ENCODE measurements at places on chromosomes 5 and 9.

DNA sequence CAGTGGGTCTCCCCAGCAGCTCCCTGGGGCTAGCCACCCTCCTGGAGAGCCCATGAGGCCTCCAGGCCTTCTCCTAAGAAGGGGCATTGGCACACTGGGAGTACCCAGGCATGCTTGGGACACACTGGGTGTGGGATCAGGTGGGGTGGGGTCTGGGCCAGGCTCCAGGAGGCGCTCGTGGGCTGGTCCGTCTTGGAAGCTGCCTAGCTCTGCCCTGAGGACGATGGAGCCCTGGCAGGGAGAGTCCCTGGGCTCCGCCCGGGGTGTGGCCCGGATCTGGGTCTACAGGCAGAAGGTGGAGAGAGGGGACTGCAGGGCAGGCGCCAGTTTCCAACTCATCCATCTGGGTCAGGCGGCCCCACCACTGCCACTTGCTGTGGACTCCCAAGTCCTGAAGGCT lies 2.4 kb downstream of the PRRX2 start:
- DNase-seq: no peak

- DNase-seq: no peak
Observed at GRCh38 chr5:1251678-1252580, 26.7 kb downstream of the SLC6A18 start.

GRCh38 chr5:150461231-150461630 lies 11.7 kb upstream of the RPS14 start:
- peak; percentile 87 for DNase-seq

- no peak for DNase-seq
Observed at GRCh38 chr9:73548201-73548600, 396.5 kb downstream of the ANXA1 start.

DNA sequence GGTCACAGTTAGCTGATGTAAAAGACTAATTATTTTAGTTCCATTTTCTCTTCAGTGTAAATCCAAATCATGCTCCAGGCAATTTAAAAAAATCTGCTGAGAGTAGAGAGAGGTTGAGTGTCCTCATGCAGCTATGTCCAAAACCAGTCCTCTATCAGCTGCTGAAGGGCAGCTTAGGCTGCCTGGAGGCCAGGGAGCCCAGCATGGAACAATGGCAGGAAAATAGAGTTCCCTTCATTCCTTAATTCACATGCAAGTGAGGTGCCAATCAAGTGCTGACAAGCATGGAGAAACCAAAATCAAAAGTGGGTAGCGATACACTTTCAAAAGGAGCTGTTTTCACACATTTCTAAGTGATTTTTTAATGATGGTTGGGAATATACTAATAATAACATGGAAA lies 78.3 kb upstream of the POU5F2 start:
- DNase-seq: no peak

GRCh38 chr9:114098021-114098935 lies 814 bp downstream of the KIF12 start:
- DNase-seq: no peak

GRCh38 chr9:105332471-105332870 lies 88.0 kb downstream of the SLC44A1 start:
- DNase-seq: no peak

GRCh38 chr5:113510836-113511451 lies 2.5 kb upstream of the YTHDC2 start:
- no peak for DNase-seq

GRCh38 chr5:84228266-84228665 lies 156.4 kb downstream of the EDIL3 start:
- DNase-seq: no peak

DNA sequence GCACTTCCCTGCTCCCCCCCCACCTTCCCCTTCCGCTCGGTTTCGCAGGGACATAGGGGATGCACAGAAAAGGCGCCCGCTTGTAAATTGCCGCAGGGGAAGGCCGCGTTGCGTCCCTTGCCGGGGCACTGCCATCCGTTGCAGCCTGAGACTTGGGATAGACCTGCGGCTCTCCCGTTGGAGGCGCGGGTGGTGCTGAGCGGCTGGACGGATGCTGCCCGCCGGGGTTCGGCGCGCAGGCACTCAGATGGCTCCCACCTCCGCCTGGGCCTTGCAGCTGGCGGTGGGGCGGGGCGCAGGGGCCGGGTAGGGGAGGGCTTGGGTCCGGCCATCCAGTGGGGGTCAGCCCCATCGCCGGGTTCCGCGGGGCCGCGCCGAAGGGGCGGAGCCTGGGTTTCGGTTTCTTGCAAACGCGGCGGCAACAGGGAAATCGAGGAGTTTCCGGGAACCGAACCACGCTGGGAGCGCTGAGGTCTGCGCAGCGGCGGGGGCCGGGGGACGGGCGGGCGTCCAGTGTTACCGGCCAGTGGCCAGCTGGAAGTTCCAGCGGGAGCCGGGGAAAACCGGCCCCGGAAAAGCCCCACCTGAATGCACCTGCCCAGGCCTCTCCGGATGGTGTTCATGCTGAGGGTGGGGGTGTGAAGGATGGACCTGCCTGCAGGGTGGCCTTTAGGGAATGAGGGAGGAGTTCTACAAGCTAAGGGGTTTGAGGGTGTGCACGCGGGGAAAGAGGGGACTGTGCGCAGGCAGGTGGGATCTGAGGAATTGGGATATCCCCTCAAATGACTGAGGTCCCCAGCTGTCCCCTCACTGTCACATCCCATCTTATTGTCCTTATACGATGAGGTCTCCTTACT lies 6.3 kb upstream of the IRF1 start:
- no peak for DNase-seq

- DNase-seq: no peak
Observed at GRCh38 chr9:124960409-124960752, 19.5 kb upstream of the GOLGA1 start.

- no peak for DNase-seq
Observed at GRCh38 chr9:136808075-136808805, 492 bp downstream of the RABL6 start.

GRCh38 chr9:71249729-71250317 lies 128.4 kb upstream of the TRPM3 start:
- DNase-seq: peak; percentile 56

DNA sequence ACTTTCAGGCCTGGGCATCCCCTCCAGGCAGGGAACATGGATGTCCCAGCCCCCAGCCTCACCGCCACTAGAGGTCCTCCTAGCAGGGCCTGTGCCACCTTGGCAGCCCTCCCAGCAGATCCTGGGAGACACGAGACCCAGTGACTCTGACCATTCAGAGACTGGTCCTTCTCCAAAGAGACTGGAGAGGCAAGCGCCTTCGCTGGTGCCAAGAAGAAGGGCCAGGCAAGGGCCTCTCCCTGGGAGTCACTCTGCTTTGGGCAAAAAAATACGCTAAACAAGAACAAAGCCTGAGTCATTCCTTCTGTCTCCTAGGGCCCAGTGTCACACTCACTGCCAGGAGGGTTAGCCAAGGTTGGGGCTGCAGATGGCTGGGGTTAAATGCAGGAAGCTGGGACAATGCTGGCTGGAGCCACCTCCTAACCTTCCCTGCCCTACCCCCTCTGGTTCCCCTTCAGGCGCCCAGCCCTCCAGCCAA lies 35.3 kb upstream of the SMIM23 start:
- no peak for DNase-seq

GRCh38 chr9:73152953-73153352 lies 1.3 kb downstream of the ANXA1 start:
- no peak for DNase-seq

DNA sequence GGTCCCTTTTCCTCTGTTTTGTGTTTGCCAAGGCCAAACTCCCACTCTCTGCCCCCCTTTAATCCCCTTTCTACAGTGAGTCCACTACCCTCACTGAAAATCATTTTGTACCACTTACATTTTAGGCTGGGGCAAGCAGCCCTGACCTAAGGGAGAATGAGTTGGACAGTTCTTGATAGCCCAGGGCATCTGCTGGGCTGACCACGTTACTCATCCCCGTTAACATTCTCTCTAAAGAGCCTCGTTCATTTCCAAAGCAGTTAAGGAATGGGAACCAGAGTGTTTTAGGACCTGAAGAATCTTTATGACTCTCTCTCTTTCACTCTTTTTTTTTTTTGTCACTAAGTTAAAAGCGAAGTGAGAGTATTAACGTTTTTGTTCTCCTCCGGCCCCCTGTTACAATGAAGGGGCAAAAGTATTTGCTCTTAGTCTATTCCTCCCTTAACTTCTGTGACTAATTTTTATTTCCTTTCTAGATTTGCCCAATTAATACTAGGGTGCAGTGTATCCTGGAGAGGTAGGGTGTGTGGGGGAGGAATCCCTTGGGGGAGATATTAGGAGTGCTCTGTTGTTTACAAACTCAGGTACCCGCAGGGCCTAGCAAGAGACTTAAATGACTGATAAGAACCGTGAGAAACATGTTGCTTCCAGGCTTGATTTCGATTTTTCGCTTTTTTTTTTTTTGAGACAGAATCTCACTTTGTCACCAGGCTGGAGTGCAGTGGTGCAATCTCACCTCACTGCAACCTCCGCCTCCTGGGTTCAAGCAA lies 14.7 kb downstream of the GM2A start:
- DNase-seq: no peak

GRCh38 chr5:126682856-126683255 lies 82.1 kb downstream of the PHAX start:
- DNase-seq: no peak

GRCh38 chr9:15253197-15253596 lies 53.8 kb downstream of the TTC39B start:
- no peak for DNase-seq

DNA sequence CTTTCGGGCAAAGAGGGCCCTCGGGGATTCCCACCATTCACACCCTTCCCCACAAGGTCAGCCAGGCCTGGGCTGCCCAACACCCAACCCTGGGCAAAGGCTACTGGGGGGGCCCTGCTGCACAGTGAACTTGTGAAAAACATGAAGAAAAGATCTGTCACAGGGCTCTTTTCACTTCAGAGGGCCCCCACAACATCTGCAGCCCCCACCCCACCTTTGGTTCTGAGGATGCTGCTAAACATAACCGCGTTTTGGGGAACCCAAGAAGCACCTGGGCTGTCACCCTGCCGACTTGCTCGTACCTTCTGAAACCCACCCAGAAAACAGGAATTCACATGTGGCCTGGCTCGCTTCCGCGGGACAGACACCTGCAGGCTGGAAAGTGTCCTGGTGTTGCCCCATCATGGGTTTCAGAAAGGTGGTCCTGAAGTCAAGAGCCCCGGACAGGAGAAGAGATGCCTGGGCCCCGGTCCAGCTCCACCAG lies 29.3 kb downstream of the B4GALT1 start:
- no peak for DNase-seq

GRCh38 chr9:31837211-31837610 lies 547.2 kb upstream of the ACO1 start:
- no peak for DNase-seq

DNA sequence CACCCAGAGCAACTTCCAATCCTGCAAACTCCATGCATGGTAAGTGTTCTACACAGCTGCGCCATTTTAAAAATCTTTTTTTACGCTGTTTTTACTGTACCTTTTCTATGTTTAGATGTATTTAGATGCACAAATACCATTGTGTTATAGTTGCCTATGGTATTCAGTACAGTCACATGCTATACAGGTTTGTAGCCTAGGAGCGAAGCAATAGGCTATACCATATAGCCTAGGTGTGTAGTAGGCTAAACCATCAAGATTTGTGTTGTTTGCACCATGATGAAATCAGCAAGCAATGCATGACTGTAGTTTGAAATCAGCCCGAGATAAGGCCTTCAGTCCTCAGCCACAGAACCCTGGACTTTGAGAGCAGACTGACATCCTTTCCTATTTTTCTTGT lies 101.2 kb downstream of the LIX1 start:
- no peak for DNase-seq

DNA sequence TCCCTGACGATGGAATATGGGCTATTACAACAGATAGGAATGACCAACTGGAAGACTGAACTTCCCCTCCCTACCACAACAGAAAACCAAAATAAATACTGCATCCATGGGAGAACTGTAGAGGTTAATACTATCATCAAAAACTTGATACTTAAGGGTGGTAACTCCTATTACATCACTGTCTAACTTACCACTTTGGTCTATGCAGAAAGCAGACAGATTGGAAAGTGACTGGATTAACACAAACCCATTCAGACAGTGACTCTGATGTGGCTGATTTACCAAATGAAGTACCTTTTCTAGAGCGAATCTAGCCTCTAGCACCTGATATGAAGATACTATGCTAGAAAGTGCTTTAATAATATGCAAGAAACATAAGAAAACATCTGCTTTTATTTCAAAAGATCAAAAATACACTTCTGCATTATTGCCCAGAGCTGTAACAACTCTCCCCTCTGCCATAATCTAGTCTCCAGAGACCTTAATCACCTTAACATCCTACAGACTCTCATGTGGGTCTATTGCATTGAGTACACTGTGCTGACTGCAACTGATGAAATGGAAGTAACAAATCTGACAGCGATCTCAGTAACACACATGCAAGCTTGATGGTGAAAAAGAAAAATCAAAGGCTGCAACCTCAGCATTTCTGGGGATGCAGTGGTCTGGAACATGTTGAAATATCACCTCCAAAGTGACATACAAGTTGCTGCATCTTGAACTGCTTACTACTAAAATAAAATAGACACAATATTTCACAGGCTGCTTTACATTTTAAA lies 62.7 kb downstream of the EPB41L4A start:
- no peak for DNase-seq

DNA sequence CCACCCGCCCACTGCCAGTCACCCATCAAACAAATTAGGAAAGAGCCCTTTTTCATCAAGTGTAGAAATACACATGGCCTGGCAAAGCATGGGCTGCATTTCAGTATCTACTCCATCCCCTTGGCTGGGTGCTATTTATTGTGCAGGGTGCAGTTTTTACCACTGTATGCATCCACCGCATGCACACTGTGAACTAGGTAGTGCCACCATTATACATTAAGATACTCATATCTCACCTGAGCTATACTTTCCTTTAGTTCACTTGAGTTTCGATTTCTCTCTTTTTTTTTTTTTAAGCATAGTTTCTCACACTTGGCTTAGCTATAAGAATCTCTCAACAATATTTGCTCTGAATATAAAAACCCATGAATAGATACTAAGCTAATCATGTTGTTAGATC lies 49.4 kb downstream of the JMY start:
- DNase-seq: no peak

DNA sequence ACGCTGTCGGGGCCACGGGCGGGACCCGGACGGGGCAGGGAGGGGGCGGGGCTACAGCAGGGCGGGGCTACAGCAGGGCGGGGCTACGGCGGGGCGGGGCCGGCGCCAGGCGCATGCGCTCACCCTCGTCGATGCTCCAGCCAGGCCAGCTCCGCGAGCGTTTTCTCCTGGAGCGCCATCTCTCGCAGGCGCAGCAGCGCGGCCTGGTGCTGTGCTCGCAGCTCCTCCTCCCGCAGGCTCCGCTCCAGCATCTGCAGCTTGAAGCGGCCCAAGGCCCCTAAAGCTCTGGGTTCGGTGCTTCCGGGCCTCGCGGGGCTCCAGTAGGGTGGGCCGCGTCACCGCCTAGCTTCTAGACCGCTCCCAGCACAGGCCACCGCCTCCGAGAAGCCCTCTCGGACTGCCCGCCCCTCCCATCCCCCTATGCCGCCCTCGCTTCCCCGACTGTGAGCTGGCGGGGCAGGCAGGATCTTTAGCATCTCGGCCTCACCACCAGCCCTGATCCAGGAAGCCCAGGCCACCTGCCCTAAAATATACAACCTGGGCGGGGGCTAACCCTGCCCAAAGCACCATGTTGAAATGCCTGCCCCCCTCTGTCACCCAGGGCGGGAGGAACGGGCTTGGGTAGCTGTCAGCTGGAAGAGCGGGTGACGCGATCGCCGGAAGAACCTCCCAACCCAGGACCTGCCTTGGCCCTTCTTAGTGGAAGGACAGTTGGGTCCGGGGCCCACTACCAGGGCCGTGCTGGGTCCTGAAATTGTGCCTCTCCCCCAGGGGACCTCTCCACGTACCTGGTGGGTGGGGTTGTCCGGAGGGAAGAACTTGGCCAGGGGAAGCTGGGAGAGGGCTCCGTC lies 21.9 kb upstream of the QSOX2 start:
- DNase-seq: no peak

- no peak for DNase-seq
Observed at GRCh38 chr5:16595881-16596580, 20.8 kb downstream of the RETREG1 start.
